ENCODE measurements at places on chromosomes 16 and 17. TPM values are rescaled to one million over a fixed set of nuclear protein-coding genes. Genes with fewer than 3 reads are reported as not detected.

KRT23 gene
- total RNA-seq = 0.16 TPM

SLC12A3 gene
- not detected for total RNA-seq

ARL16 gene
- total RNA-seq = 34.0 TPM

CD300H gene
- not detected for total RNA-seq

C17orf78 gene
- not detected for total RNA-seq

COX6A2 gene
- not detected for total RNA-seq

TMEM132E gene
- 0.78 TPM for total RNA-seq

BAHCC1 gene
- total RNA-seq = 7.6 TPM

CDH1 gene
- 1.1 TPM for total RNA-seq

HSPB9 gene
- not detected for total RNA-seq

TBC1D3E gene
- not detected for total RNA-seq

UTS2R gene
- not detected for total RNA-seq

DHRS7B gene
- total RNA-seq = 10.9 TPM

CLDN7 gene
- total RNA-seq = 0.16 TPM

TEKT3 gene
- 1.2 TPM for total RNA-seq

C17orf50 gene
- not detected for total RNA-seq

All from occipital lobe (tissue), 3 donors.